ENCODE measurements at places on chromosomes 2 and 18. TPM values are rescaled to one million over a fixed set of nuclear protein-coding genes. Genes with fewer than 3 reads are reported as not detected.

UPP2 gene
- total RNA-seq = not detected

CD207 gene
- total RNA-seq = 0.78 TPM

CRYGC gene
- not detected for total RNA-seq

FBXO15 gene
- 0.51 TPM for total RNA-seq

MAL gene
- total RNA-seq = 1.2 TPM

- DNase-seq = no peak
- H3K27ac ChIP-seq = no peak overlapping the region
- no peaks in the 10 kb centered on the region for H3K27me3 ChIP-seq
- no peaks in the 10 kb centered on the region for H3K36me3 ChIP-seq
These were observed 7.0 kb downstream of the SLC14A1 start for GRCh38 chr18:45730832-45731575.

DNA sequence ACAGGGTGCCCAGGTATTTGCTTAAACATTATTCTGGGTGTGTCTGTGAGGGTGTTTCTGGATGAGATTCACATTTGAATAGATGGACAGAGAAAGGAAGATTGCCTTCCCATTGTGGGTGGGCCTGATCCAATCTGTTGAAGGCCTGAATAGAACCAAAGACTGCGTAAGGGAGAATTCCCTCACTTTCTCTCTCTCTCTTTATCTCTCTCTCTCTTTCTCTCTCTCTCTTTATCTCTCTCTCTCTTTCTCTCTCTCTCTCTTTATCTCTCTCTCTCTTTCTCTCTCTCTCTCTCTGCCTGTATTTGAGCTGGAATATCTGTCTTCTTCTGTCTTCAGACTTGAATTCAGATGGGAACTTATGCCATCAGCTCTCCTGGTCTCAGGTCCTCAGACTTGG is 148.4 kb downstream of the FAM124B start:
- H3K27ac ChIP-seq = no peak overlapping the region
- H3K27me3 ChIP-seq = no peaks in the 10 kb centered on the region
- DNase-seq = no peak
- H3K36me3 ChIP-seq = no peaks in the 10 kb centered on the region
- no peaks in the 10 kb centered on the region for H3K4me1 ChIP-seq

GRCh38 chr2:223222397-223222796 is 170.4 kb downstream of the KCNE4 start:
- no peak overlapping the region for H3K4me3 ChIP-seq
- no peaks in the 10 kb centered on the region for H3K4me1 ChIP-seq
- no peak for DNase-seq
- H3K36me3 ChIP-seq = no peaks in the 10 kb centered on the region
- H3K27me3 ChIP-seq = peaks cover 2% of the 10 kb centered on the region

- H3K27ac ChIP-seq = no peak overlapping the region
- no peaks in the 10 kb centered on the region for H3K4me1 ChIP-seq
- no peak overlapping the region for H3K4me3 ChIP-seq
- no peak for DNase-seq
These were observed 404.7 kb upstream of the CDH2 start for GRCh38 chr18:28581521-28582071.

GRCh38 chr2:173079141-173079540 is 3.5 kb downstream of the MAP3K20 start:
- H3K4me1 ChIP-seq = peaks cover 14% of the 10 kb centered on the region
- H3K4me3 ChIP-seq = no peak overlapping the region
- DNase-seq = no peak
- no peak overlapping the region for H3K27ac ChIP-seq
- H3K27me3 ChIP-seq = no peaks in the 10 kb centered on the region

- H3K27ac ChIP-seq = no peak overlapping the region
- DNase-seq = peak; percentile 72
- H3K27me3 ChIP-seq = no peaks in the 10 kb centered on the region
- H3K4me3 ChIP-seq = no peak overlapping the region
- H3K4me1 ChIP-seq = no peaks in the 10 kb centered on the region
These were observed 38.5 kb downstream of the ANO7 start for GRCh38 chr2:241226723-241227572.

DNA sequence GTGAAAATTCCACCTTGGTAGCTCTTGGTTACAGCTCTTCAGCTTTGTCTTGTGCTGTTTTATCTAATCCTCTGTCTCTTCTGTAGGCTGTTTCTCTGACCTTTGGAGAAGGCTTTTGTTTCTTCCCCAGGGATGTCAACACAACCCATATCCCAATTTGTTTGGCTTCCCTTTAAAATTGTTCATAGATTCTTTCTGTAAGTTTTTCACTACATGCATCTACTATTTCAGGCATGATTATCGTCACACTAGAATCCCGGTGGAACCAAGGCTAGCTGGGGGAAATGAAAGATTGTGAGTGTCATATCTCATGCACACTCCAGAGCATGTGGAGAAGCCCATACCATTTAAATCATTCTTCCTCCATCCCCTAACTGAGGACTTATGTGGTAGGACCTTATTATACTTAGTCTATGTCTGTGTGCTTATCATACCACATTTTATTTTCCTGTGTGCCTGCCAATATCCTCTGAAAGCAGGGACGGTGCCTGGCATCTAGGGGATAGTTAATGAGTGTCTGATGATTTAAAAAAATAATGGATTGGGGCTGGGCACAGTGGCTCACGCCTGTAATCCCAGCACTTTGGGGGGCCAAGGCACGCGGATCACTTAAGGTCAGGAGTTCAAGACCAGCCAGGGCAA is 59.9 kb downstream of the CRIM1 start:
- H3K36me3 ChIP-seq = peaks cover 3% of the 10 kb centered on the region
- H3K27me3 ChIP-seq = no peaks in the 10 kb centered on the region
- H3K27ac ChIP-seq = no peak overlapping the region

DNA sequence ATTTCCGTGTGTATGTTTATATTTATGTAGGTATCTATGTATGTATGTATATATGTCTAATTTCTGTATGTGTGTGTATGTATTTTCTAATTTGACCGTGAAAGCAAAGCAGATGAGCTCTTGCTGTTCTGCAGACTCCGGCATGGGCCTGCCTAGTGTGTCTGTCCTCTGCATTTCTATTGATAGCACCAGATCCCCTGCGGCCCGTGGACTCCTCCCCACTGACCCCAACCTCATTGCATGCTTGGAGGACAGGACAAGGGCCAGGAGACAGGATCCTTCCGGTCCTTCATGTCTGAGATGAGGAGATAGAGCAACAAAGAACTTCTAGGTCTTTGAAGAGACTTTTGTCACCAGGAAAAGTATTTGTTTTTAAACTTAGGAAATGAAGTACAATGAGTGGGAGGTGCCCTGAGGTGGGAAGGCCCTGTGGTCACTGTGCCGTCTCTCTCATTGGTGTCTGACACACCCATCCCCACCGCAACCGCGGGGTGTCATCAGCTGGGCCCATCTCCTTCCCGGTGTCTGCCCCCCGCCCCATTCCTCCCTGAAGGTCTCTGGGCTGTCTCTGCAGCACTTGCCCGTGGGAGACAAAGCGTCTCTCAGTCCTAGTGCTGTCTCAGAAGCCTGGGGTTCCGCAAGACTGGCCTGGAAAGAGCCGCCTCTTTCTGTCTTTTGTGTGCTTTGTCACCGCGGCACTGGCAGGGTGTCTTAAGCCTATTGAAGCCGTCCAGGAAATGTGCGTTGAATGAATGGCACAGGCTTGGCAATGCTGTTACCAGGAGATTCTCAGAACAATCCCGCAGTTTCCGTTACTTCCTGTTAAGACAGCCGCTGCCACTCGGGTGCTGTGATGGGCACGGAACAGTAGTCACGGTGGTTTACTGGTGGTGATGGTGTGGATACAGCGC is 216.4 kb downstream of the AGAP1 start:
- H3K27ac ChIP-seq = no peak overlapping the region
- no peaks in the 10 kb centered on the region for H3K36me3 ChIP-seq
- no peak overlapping the region for H3K4me3 ChIP-seq
- H3K4me1 ChIP-seq = no peaks in the 10 kb centered on the region

- H3K4me1 ChIP-seq = no peaks in the 10 kb centered on the region
- no peak overlapping the region for H3K4me3 ChIP-seq
- no peaks in the 10 kb centered on the region for H3K27me3 ChIP-seq
- H3K36me3 ChIP-seq = no peaks in the 10 kb centered on the region
- no peak for DNase-seq
These were observed 4.5 kb upstream of the DYM start for GRCh38 chr18:49464718-49465598.

- no peaks in the 10 kb centered on the region for H3K4me1 ChIP-seq
- peak overlapping the region; percentile 93 for H3K27ac ChIP-seq
- no peaks in the 10 kb centered on the region for H3K27me3 ChIP-seq
- peak overlapping the region; percentile 10 for H3K4me3 ChIP-seq
These were observed 11.5 kb downstream of the TEX44 start for GRCh38 chr2:231604101-231604684.

GRCh38 chr18:5519448-5520298 is 24.1 kb downstream of the EPB41L3 start:
- H3K4me3 ChIP-seq = no peak overlapping the region
- H3K27ac ChIP-seq = no peak overlapping the region
- no peak for DNase-seq
- H3K4me1 ChIP-seq = no peaks in the 10 kb centered on the region
- no peaks in the 10 kb centered on the region for H3K36me3 ChIP-seq

DNA sequence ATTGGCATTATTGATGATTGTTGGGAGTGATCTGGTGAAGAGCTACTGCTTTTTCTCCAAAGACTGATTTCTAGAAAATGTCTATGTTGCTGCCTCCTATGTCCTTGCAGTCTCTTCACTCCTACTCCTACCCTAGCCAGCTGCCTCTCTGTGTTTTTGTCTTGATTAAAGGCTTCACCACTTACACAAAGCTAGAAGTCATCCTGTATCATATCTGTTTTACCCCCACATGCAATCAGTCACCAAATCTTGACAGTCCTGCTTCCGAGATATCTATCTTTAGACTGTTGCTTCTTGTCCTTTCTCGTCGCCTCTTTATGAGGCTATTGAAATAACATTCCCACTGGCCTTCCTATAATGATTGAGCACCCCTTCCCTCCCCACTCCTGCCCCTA is 84.5 kb upstream of the ITGA4 start:
- no peaks in the 10 kb centered on the region for H3K36me3 ChIP-seq
- no peak for DNase-seq
- no peak overlapping the region for H3K27ac ChIP-seq
- peaks cover 5% of the 10 kb centered on the region for H3K4me1 ChIP-seq
- H3K27me3 ChIP-seq = no peaks in the 10 kb centered on the region

- H3K4me1 ChIP-seq = no peaks in the 10 kb centered on the region
- H3K27ac ChIP-seq = peak overlapping the region; percentile 100
- H3K36me3 ChIP-seq = no peaks in the 10 kb centered on the region
- no peak for DNase-seq
These were observed 121.0 kb upstream of the TWIST2 start for GRCh38 chr2:238726670-238727584.

GRCh38 chr2:236176417-236176816 is 8.2 kb upstream of the GBX2 start:
- H3K27ac ChIP-seq = no peak overlapping the region
- H3K27me3 ChIP-seq = no peaks in the 10 kb centered on the region
- H3K36me3 ChIP-seq = no peaks in the 10 kb centered on the region
- no peak overlapping the region for H3K4me3 ChIP-seq
- H3K4me1 ChIP-seq = no peaks in the 10 kb centered on the region

DNA sequence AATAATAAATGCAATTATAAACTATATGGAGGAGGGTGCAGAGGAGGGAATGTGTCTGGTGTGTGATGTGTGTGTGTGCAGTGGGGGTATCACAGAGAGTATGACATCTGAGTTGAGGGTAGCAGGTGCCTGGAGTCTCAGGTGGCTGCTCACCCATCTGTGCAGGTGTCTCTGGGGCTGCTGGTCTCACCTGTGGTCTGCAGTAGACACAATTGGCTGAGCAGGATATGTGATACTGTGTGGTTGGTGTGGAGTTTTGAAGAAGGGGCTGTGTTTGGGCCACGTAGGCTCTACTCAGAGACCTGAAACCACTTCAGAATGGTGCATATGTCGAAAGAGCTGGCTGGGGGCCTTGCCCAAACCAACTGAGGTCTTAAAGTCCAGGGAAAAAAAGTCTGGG is 17.0 kb downstream of the FABP1 start:
- DNase-seq = no peak
- no peaks in the 10 kb centered on the region for H3K36me3 ChIP-seq
- H3K4me3 ChIP-seq = no peak overlapping the region
- H3K27me3 ChIP-seq = no peaks in the 10 kb centered on the region
- H3K27ac ChIP-seq = no peak overlapping the region

DNA sequence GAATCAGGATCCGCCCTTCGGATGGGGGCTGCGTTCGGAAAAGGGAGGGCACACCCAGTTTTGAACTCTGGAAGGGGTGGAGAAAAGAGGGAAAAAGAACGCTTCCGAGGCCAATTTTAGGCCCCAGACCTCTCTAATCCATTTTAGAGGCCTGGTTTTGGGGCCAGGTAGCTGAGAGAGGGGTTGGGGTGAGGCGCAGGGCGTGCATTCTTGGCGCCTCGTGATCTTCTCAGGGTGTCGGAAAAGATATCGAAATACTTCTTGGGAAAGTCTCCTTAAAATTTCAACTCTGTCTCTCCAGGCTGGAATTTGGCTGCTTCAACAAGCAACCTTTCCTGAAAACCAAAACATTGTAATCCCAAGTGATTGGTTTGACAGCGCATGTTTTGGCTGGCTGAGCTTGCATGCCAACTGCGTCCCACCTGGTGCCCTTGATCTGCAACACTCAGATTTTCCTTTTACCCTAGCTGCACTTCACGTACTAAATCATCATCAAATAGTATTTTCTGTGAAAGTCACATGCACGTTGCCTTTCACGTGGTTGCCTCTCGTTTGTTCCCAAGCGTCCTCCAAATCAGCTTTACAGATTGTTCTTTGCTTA is 864 bp upstream of the XPO1 start:
- H3K27me3 ChIP-seq = no peaks in the 10 kb centered on the region
- DNase-seq = peak; percentile 51
- no peaks in the 10 kb centered on the region for H3K4me1 ChIP-seq
- no peaks in the 10 kb centered on the region for H3K36me3 ChIP-seq
- H3K27ac ChIP-seq = peak overlapping the region; percentile 99

DNA sequence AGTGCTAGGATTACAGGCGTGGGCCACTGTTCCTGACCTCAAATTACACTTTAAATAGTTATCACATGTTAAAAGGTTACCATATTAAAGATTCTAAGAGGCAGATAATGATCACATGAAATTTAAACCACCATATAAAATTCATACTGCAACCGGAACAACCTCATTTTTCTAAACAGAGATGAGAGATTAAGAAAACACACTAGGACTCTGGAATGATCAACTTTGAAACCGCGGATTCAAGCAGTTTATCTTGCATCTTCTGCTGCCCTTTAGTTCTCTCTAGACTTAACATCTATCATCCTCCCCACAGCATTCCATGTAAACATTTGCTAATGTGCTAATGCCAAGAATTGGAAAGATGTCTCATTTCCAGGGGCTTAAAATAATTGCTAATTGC is 115.8 kb downstream of the PIGN start:
- H3K36me3 ChIP-seq = peaks cover 4% of the 10 kb centered on the region
- H3K4me3 ChIP-seq = no peak overlapping the region
- no peak for DNase-seq
- no peaks in the 10 kb centered on the region for H3K4me1 ChIP-seq
- no peak overlapping the region for H3K27ac ChIP-seq

DNA sequence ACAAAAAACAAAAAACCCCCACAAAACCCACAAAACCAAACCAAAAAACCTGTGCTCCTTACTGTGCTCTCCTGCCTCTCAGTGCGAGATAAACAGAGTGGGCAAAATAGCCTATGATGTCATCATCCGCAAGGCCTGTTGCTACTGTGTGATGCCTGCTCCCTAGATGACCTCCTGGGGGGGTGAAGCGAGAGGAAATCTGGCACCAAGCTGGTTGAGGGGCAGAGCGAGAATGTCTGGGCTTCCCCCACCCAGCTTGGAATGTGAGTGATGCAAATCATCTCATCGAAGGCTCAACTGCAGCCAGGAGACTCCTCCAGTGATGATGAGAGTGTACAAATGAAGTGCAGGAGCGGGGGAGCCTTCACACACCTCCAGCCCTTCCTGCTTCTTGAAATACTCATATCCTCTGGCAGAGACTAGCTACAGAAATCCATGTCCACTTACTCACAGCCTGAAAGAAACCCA is 57.7 kb upstream of the MAP4K3 start:
- H3K4me3 ChIP-seq = no peak overlapping the region
- no peak overlapping the region for H3K27ac ChIP-seq
- peaks cover 5% of the 10 kb centered on the region for H3K4me1 ChIP-seq
- no peaks in the 10 kb centered on the region for H3K36me3 ChIP-seq
